ENCODE measurements at places on chromosomes 3 and 15. TPM values are rescaled to one million over a fixed set of nuclear protein-coding genes. Genes with fewer than 3 reads are reported as not detected.

Gene UCN2
- total RNA-seq = not detected

Gene NOX5
- total RNA-seq = not detected

GRCh38 chr3:48414376-48415250 is 15.3 kb downstream of the PLXNB1 start:
- DNase-seq = no peak

DNA sequence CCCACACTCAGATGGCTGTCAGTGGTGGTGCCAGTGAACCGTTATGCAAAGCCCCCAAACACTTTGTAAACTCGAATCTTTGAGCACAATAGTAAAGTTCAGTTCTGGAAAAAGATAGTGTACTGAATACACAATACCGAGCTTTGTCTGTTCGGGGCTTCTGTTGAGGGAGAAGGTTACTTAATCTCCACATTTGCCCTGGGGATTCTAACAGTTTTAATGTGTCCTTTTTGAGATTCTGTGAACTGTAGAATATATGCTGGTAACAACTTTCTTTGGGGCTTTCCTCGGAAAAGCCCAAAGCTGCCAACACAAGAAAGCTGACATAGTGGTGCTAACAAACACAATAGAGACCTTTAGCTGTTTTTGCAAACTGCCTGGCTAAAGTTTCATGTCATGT is 686.5 kb downstream of the ROBO1 start:
- no peak for DNase-seq

- DNase-seq = no peak
These were observed 105.0 kb upstream of the HACD2 start for GRCh38 chr3:123689831-123690230.

Gene ZCWPW2
- total RNA-seq = 1.3 TPM

Gene CSPG5
- total RNA-seq = 0.39 TPM

DNA sequence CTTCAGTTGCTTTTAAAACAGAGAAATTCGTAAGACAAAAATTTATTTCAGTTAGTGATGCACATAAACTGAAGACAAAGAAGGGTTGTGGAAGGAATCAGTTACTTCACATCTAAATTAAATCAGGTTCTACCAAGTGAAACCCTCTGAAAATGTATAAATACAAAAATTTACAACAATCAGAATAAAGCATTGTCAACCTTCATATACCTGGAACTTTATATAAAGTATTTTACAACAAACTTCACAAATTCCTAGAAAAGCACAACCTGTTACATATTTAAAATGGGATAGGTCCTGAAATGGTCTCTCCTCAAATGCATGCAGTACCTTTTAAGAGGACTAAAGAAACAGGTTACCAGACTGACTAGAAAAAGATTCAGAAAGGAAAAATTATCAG is 26.9 kb downstream of the ATOSA start:
- DNase-seq = no peak

Gene ELL3
- total RNA-seq = 6.3 TPM

Gene GOLGA8M
- total RNA-seq = not detected

DNA sequence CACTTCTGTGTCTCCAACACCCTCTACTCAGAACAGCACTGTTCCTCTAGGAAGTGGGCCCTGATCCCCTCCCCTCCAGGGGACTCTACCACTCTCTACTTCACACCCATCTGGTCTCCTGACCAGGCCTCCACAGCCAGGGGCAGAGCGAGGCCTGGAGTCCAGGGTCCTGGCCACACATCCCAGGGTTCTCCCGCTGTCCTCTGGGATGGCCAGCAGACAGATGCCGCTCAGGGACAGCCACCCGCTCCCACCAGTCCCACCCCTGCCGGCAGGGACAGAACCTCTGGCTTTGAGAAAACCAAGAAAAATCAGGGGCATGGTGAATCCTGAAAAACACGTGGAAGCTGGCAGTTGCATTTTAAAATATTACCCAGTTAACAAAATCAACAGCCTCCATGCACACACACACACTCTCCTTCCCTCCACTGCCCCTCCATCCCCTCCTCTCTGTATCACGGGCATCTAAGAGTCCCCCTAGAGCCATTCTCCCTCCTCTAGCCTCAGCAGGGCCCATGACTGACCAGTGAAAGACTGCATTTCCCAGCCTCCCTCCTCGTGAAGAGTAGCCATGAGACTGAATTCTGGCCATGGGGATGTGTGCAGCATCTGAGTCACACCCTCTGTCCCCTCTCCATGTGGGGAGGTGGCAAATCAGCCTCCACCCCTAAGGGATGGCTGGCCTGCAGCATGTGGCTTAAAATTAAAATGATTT is 32.1 kb upstream of the IQSEC1 start:
- no peak for DNase-seq

DNA sequence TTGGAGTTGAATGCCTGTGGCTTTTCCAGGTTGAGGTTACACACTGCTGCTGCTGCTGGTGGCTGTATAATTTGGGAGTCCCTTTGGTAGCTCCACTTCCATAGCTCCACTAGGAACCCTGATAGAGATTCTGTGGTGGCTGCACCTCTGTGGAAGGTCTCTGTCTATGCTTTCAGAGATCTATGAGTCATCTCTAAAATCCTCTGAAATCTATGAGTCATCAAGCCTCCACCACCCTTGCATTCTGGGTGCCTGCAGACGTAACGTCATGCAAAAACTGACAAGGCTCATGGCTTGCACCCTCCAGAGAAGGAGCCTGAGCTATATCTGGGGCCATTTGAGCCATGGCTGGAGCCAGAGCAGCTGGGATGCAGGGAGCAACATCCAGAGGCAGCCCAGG is 1037.0 kb upstream of the CFAP20DC start:
- DNase-seq = no peak

GRCh38 chr15:42080919-42081830 is 13.2 kb downstream of the PLA2G4D start:
- no peak for DNase-seq

Gene SCG3
- total RNA-seq = not detected

Gene ZNF860
- total RNA-seq = not detected

DNA sequence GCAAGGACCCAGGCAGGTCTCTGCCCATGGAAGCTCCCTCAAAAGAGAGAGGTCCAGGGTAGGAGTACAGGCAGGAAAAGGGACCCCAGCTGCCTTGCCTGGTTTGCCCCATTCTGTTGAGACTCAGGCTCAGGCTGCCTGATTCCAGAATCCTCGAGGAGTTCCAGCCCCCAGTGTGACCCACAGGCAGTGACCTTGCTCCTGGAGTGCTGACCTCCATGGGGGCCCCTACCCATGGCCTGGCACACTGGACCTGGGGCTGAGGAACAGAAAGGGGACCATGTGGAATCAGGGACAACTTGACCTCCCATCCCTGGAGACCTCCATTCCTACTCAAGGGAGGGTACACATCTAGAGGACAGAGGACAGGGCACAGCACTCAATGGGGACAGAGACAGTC is 3.4 kb upstream of the SEMA3B start:
- DNase-seq = no peak

GRCh38 chr3:52372822-52373504 is 56.8 kb downstream of the DNAH1 start:
- DNase-seq = no peak

Gene IRAK2
- total RNA-seq = 28.6 TPM

Gene ACTC1
- 449 TPM for total RNA-seq

DNA sequence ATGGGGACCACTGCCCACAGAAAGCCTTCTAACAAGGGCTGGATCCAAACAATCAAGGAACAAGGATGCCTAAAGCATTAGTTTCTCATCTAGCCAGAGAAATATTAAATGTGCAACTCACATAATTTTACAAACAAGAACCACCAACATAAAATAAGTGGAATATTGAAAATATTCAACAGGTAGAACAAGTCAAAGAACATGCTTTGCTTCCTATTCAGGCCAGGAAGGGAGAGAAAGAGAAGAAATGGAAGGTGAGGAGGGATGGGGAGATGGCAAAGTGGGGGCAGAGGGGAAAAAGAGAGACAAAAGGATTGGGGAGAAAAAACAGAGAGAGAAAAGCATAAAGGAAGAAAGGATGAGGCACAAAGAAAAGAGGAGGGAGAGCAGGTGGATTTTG is 63.1 kb downstream of the SLC12A8 start:
- DNase-seq = no peak

DNA sequence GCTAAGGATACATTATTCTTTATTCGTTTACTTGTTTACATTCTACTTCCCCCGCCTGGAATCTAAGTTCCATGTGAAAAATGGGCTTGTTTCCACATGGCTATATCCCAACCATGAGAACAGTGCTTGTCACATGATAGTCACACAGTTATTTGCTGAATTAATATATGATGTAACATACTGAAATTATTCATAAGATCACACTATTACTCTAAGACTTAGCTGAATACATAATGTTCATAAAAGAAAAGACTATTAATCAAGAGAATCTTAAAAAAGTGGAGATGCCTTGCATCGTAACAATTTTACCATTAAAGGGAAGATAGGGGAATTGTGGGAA is 6.5 kb downstream of the PBRM1 start:
- DNase-seq = no peak

Gene SLC12A1
- total RNA-seq = not detected

- no peak for DNase-seq
These were observed 303.8 kb downstream of the TLE3 start for GRCh38 chr15:69793781-69794451.

GRCh38 chr3:155046935-155047334 is 33.2 kb upstream of the MME start:
- no peak for DNase-seq

Gene ARHGEF26
- total RNA-seq = 1.0 TPM

DNA sequence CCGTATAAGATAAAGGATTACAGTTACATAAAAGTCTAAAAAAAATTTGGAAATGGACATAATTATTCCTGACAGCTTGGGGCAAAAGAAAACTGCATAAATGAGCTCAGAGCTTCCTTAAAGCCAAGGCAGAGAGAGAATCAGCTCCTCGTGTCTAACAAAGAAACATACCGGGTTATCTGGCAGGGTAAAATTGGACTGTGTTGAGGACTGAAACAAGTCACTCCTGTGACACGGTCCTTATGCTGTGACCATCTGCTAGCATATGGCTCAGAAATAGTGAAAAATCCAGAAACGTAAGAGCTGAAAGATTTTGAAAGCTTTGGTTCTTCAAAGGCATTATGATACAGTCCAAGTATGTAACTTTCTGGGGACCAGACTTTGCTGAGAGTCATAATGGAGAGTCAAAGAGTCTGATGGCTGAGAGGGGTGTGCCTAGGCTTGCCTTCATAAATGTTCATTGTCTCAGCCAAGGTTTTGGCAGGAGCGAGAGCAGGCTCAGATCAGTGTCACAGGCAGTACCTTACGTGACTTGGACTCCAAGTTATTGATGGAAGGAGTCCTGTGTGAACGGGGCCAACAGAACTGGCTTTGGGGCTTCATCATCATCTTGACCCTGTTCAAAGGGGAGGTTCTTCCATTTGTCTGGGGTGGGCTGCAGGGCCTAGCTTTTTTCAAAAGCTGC is 12.5 kb downstream of the MAP6D1 start:
- DNase-seq = no peak

DNA sequence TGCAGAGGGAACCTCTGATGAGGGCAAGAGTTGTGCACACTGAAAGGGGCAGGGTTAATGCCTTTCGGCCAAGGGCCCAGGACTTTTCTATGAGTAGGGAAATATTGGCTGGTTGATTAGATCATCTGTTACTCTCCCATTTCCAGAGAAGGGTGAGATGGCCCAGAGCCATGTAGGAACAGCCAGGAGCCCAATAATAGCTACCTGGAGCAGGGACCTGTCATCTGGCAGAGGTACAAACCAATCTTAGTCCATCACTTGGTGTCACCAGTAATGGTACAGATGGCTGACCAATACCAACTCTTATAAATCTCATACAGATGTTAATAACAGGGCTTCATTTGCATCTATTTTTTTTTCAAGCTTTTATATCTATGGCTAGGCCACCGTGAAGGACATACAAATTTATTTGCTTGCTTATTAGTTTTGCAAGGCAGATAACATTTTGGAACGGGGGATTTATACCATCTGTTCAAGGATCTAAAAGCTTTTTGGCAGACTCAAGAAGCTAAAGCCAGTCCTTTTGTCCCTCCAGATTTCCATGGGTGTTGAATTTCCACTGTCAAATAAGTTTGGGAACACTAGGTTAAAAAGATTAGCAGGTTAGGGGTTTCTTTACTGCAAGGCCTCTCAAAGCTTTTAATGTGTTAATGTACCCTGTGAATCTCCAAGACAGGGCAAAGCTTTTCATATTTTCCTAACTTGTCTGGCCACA is 79.3 kb downstream of the TNIK start:
- DNase-seq = no peak

DNA sequence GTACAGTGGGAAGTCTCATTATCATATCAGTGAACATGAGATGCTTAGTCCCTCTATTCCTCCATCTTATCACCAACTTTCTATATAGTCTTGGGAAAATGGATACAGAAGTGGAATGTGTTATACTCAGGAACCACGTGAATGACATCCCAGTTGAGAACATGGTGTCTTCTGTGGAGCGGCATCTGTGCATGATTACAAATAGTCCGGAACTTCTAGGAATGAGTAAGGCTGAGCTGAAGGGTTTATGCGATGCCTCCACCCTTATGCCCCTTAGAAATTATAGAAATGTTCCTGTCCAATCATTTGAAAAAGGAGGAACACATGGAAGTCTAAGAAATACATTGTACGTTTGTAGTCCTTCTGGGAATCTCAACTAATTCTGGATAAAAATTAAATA is 64.8 kb upstream of the TMEM108 start:
- no peak for DNase-seq

GRCh38 chr3:51156147-51156546 is 228.9 kb upstream of the MANF start:
- DNase-seq = no peak

DNA sequence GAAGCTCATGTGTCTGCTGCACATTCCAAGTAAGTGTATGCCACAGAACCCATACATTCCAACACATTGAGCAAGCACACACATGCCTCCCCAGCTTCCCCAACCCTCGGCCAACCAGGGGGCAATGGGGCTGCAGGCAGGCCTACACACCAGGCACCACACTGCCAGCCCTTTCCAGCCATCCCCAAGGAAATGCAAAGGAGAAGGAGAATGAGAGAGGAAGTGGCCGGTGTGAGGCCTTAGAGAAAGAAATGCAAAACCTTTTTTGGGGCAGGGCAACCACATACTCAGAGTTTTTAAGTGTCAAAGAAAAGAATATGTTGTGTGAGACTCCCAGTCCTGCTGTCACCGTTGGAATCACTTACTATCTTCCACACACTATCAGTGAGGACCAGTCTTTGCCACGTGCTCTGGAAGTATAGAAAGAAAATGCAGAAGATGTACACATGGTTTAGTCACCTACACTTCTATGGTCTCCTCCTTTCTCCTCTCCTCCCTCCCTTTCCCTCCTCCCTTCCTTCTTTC is 11.1 kb downstream of the IGF2BP2 start:
- no peak for DNase-seq

Gene MAP4
- 976 TPM for total RNA-seq

- DNase-seq = no peak
These were observed 60.1 kb downstream of the IGSF11 start for GRCh38 chr3:118974356-118975097.

GRCh38 chr3:12585970-12586369 is 29.1 kb downstream of the MKRN2 start:
- no peak for DNase-seq

DNA sequence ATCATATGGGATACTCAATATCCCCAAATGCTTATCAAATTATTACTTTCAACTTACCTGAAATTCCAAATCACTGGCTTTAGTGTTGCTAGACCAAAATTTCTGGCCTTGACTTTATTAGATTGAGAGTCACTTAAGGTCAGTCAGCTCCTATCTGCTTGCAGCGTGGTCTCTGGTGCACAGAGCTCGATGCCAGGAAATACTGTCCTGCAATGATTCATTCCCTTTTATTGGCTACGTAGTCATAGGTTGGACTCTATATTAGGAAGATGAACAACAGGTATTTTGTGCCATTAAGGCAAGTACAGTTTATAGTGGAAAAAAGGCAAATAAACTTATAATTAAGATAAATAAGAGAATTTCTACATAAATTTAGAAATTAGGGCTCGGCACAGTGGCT is 378.6 kb upstream of the MCTP2 start:
- DNase-seq = no peak

Gene PLA2G4D
- total RNA-seq = not detected
